ENCODE measurements at places on chromosomes 7 and 10.

DNA sequence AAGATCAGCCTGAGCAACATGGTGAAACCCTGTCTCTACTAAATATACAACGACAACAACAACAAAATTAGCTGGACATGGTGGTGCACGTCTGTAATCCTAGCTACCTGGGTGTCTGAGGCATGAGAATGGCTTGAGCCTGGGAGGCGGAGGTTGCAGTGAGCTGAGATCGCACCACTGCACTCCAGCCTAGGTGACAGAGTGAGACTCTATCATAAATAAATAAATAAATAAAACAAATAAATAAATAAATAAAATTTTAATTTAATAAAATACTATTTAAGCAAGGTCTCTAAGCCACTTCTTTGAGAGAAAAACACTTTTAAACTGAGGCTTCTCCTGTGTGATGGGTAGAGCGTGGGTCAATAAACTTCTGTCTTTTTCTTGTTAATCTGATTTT is 38.3 kb downstream of the MICU1 start:
- no peak for DNase-seq

- DNase-seq, result no peak
These were observed 58.3 kb upstream of the CALD1 start for GRCh38 chr7:134721171-134721570.

- no peak for DNase-seq
These were observed 66.2 kb downstream of the LARP4B start for GRCh38 chr10:865257-865656.

DNA sequence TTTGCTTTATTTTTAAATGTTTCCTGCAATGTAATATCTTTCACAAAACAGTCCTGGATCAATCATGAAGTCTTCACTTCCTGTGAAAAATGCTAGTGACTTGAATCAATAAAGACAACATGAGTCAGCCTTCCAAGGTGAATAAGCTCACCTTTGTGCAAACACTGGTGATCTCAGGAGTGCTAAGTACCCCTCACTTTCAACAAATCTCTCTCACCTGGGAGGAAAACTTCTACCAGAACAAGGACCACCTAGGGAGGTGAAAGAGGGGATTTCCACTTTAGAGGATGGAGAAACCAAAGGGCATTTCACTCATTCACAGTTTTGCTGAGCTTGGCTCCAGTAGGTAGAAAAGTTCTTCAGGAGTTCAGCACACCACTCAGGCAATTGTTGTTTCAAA is 64.8 kb downstream of the CALD1 start:
- no peak for DNase-seq

DNA sequence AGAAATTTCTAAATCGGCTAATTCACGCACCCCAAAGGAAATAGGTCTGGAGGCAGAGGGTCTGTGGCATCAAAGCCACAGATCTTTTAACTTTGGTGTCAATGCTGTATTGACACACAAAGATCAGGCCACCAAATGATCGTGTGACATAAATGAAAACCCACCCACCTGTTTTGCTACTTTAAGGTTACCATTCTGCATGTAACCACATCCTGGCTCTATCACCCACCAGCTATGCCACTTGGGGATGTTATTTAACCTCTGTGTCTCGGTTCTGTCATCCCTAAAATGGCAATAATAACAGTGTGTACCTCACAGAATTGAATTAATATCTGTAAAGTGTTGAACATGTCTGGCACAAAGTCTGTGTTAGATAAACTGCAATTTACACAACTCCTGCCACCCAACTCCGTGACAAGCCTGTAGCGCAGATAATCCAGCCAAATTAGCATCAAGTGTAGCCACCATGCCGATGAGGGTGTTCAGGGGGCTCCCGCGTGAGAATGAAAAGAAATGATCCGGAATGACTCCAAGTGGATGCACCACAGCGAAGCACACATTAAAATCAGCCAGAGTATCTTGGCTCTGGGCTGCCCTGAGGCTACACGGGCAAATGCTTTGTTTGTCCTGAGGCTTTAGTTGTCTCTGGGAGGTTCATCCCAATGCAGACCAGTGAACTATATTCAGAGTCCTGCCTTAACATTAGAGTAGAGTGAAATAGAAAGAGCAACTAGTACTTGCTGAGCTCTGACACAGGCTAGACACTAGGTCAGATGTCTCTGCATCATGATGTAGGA is 158.4 kb upstream of the NEBL start:
- DNase-seq, result no peak

GRCh38 chr10:59585046-59585700 is 124.5 kb downstream of the SLC16A9 start:
- DNase-seq, result no peak

- DNase-seq, result no peak
These were observed 513.8 kb upstream of the AKR1E2 start for GRCh38 chr10:4312051-4312835.

DNA sequence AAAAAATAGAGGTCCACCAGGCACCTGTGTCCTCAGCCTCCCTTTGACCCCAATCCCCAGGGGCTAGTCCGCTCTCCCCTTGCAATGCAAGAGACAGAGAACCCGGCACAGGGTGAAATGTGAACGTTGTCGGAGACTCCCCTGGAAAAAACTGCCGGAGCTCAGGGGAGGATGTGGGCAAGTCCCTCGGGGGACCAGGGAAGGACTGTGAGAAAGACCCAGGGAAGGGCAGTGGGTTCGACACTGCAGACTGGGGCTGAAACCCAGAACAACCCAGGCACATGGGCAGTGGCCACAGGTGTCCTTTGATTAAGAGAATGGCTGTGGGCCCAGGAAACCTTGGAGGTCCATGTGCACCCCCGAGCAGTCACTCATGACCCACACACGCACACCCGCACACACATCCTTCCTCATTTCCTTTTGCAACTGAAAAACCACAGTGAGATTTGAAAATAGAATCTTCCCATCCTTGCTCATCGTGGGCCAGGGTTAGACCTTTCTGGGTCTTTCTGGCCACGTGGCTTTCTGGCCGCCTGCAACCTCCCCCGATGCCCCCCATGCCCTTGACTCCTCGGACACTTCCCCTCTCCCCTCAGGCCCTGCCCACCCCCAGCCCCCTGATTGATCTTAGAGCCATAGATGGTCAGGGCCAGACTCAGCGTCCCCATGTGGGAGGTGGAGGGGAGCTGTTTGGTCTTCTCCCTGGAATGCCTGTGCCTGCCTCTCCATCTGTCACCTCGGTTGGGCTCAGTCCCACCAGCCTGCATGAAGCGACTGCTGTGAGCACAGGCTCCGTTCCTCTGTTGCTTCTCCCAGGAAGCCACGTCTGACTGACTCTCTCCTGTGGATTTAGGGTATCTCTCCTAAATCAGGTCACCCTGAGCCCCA is 7.9 kb downstream of the LAT2 start:
- no peak for DNase-seq

DNA sequence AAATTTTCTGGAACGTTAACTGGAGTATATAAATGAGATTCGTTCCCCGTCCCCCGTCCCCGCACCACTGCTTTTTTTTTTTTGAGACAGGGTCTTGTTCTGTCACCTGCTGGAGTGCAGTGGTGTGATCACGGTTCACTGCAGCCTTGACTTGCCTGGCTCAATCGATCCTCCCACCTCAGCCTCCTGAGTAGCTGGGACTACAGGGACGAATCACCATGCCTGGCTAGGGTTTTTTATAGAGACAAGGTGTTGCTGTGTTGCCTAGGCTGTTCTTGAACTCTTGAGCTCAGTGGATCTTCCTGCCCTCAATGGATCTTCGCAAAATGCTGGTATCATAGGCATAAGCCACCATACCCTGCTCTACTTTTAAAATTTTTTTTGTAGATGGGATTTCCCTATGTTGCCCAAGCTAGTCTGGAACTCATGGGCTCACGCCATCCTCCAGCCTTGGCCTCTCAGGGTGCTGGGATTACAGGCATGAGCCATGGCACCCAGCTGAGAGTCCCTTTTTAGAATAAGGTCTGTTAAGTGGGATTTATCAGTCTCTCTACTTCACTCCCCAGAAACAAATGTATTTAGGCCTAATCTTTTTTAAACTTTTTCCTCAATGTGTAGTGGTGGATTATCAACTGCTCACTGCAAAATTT is 122.9 kb downstream of the LYZL1 start:
- no peak for DNase-seq

GRCh38 chr10:82887488-82887887 is 1012.5 kb downstream of the NRG3 start:
- DNase-seq, result no peak

- DNase-seq, result no peak
These were observed 92.6 kb downstream of the PTPRE start for GRCh38 chr10:127999297-128000129.

GRCh38 chr10:106038246-106038645 is 1126.3 kb downstream of the SORCS1 start:
- no peak for DNase-seq

DNA sequence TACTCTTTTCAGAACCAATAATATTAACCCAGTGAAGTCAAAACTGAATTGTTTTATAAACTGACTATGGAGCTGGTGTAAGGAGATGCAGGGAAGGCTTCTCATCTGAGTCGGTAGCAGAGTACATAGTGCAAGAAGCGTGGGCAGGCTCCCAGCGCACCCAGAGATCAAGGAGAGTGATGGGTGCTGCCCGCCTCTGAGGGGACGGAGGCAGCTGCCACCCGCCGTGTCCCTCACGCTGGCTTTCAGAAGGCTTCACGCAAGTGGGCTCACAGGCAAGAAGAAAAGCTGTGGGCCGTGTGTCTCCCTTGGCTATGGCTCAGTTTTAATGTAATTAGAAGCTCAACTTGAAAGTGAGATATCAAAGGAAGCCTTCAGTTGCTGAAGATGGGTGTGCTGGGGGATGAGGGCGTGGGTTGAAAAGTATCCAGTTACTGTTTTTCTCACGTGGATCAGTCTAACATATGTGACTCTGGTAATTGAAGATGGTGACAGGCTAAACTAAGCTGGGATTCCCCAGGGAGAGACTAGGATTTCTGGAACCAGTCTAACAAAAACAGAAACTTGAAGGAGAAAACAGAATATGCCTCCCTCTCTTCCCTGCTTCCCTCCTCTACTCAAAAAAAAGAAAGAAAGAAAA is 159.9 kb downstream of the MGMT start:
- DNase-seq, result no peak

DNA sequence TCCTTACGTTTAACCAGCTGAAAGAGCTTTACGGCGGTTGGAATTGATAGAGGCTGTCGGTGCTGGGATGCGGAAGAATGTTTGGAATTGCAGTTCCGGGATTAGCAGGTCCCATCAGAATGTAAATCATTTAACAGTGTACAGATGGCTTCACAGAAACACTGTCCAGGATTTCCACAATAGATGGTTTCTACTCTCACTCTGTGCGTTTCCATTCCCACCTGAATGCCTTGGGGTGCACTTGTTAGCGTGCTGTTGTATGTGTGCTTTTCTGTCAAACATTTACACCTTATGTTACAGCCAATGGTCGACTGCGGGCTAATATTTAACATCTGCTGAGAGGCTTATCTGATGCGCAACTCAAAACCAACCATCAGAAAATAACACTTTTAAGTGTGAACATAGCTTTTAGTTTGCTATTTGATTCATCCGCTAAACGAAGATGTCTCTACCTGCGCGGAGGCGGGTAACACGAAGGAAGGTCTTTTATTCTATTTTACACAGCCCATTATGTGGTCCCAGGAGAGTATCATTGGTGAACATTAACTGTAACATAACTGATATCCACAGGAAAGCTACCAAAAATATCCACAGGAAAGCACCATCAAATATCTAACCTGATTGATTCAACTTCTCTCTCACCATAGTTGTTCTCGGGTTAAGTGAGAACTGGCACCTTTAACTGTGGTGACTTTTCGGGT is 179.0 kb downstream of the PRPF18 start:
- DNase-seq, result no peak

- DNase-seq, result no peak
These were observed 545.7 kb downstream of the LRMDA start for GRCh38 chr10:75977139-75977538.

DNA sequence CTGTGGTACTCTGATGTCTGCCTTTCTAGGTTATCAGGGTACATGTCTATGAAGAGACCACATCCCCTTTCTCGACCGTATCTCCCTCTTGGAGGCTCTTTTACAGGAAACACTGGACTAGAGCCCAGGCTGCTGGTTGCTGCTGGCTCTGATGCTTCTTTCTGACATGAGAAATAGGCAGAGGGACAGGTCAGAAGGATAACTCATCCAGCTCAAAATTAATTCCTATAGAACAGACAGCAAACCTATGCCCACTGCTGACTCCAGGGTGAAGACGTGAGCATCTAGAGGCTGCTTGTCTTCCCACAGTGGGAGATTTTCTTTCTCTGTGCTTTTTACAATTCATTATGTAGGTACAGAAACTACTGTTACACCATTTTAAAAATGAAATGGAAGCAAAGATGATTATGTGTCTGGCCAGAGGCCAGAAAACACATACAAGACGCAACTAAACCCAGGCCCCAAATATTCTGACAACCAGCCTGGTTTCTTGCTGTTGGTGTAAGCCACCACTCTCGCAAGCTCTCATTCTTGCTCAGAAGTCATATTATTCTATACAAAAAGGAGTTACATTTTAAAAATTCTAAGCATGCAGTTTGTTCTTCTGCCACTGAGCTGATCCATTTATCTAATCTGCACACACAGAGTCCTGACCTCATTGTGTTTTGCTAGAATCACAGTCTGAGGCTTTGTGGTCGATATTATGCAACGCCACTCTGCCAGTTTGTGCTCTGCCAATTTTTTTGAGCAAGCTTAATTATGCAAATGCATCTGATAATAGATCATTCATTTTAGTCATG is 424.3 kb downstream of the KIF20B start:
- DNase-seq, result no peak

DNA sequence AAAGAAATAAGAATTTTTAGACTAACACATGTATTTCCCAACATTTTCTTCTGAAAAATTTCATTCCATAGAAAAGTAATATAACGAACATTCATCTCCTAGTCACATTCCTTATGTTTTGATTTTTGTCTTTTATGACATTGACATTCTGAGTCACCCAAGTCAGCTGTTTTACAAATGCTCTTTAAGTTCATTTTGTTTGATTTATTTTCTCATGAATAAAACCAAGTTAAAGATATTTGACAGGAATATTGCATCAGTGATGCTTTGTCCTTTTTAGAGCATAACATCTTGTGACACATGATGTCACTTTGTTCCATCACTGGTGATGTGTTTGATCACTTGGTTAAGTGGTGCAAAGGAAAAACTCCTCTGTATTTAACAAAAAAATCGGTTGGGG is 48.4 kb downstream of the HGF start:
- no peak for DNase-seq

- DNase-seq, result no peak
These were observed 4.1 kb downstream of the AQP1 start for GRCh38 chr7:30915751-30916150.

DNA sequence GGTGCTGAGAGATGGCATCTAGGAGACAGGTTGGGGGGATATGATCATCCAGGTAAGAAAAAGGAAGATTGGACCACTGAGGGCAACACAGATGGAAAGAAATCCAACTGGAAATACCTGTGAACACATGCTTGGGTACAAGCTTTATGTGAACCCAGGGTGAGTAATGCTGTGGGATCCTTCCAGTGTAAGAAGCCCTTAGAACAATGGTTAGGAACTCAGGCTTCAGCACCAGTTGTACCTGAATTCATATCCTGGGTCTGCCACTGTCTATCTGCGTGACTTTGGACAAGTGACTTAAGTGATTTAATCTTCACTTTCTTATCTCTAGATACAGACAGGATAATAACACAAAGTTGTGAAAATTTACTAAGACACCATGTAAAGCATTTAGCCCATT is 131.0 kb downstream of the ST7 start:
- no peak for DNase-seq

GRCh38 chr10:62106929-62107519 is 161.6 kb downstream of the RTKN2 start:
- no peak for DNase-seq

All from activated CD4-positive, alpha-beta T cell treated with anti-CD3 and anti-CD28 coated beads for 1 hour (primary cell).